Lung (tissue), 17 donors: ENCODE measurements at places on chromosomes 2 and 18. TPM values are rescaled to one million over a fixed set of nuclear protein-coding genes. Genes with fewer than 3 reads are reported as not detected.

DNA sequence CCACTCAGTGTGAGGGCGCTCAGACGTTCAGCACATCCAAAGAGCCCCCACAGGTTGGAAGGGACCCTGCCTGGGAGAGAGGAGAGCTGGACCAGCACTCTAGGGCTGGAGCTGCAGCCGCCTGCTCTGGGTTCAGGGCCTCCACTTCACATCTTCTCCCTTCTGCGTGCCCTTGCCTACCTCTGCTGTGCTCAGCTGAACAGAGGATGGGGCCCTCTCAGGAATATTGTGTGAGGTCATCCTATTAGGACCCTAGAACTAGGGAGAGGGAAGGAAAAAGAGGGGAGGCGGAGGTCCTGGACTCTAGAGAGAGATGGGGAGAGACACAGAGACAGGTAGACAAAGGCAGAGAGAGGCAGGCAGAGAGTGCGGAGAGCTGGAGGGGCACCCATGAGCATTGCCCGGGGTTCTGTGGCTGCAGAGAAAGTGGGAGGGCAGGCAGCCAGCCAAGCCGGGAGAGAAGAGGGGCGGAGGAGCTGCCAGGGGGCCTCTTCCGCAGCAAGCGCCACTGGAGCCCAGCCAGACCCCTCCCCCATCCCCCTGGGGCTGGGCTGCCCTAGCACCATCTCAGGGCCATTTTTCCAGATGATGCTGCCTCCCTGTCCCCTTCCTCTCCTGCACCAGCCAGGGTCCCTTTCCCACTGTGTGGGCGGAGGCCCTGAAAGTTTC lies 8.3 kb upstream of the TNS1 start:
- H3K27me3 ChIP-seq, result no peaks in the 10 kb centered on the region
- no peaks in the 10 kb centered on the region for H3K36me3 ChIP-seq
- H3K4me3 ChIP-seq, result no peak overlapping the region
- peaks cover 61% of the 10 kb centered on the region for H3K4me1 ChIP-seq
- H3K27ac ChIP-seq, result no peak overlapping the region

DNA sequence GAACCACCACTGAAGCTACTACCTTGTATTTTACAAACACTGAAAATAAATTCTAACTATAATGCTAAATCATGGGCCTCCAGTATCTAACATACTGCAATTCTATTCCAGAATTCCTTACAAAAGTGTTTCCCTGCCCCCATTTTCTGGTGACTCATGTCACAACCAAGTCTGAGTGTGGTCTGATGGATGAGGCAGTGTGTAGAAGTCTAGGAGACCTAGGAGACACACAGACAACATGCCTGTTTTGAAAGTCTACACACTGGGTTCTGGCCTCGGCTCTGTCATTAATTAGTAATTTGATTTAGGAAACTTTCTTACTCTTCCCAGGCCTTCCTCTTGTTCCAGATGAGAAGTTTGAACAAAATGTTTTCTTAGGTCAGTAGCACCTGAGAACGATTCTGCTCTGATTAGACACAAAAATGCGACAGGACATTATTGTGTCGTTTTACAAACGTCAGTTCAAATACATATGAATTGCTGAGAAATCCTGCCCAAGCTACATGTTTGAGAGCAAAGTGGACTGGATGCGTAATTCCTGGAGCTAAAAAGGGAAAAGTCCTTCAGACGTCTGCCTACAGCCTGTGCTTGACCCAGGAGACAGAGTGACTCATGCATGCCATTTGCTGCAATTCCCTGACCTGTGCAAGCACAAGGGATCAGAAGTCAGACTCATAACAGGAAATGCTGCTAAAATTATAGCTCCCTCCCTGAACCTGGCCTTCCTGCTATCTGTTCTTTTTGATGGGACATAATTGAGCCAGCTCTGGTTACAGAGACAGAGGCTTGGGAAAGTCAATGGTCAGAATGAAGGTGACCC lies 494.4 kb downstream of the SOX11 start:
- H3K36me3 ChIP-seq, result no peaks in the 10 kb centered on the region
- H3K4me3 ChIP-seq, result no peak overlapping the region
- no peaks in the 10 kb centered on the region for H3K27me3 ChIP-seq
- H3K27ac ChIP-seq, result no peak overlapping the region

UGT1A6 gene
- total RNA-seq, result 0.63 TPM

SCTR gene
- total RNA-seq, result 22.3 TPM

DNA sequence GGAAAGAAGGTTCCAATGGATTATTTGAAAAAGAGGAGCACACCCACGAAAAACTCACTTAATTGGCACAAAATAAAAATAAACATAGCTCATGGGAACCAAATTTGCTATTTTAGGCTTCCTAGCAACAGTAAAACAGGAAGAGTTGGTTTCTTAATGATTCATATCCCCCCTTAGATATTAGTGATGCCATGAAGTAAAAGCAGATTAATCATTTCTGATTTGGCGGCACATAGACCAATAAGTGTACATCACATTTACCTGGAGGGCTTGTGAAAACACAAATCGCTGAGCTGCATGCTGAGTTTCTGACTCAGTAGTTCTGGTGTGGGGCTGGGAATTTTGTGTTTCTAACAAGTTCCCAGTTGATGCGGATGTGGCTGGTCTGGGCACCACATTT lies 260.4 kb downstream of the SLC4A3 start:
- no peaks in the 10 kb centered on the region for H3K4me1 ChIP-seq
- no peaks in the 10 kb centered on the region for H3K36me3 ChIP-seq
- H3K27ac ChIP-seq, result no peak overlapping the region
- H3K27me3 ChIP-seq, result no peaks in the 10 kb centered on the region
- no peak overlapping the region for H3K4me3 ChIP-seq
